Amniotic stem cell (primary cell): ENCODE measurements at places on chromosomes 5 and 9.
A peak's percentile ranks its signal among the peaks of the same experiment; 100 is the strongest.

DNA sequence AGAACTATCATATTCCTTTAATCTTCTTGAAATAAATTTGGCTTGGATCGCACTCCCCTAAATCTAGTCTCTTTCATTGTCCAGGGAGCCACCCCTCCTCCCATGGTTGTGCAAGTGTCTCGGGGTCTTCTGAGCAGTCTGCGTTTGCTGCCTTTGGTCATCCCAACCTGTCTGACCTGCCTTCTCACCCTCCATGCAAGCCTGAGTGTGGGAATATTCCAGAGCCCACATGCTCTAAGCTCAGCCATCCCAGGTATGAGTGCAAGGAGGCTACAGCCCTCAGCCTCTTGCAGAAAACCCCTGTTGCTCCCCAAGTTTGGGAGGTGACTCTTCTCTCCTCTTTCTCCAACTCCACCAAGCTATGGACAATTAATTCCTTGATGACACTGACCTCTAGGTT lies 7.7 kb upstream of the CTSL start:
- DNase-seq, result no peak

- no peak for DNase-seq
Measured at GRCh38 chr9:123438321-123438720, 82.3 kb downstream of the CRB2 start.

DNA sequence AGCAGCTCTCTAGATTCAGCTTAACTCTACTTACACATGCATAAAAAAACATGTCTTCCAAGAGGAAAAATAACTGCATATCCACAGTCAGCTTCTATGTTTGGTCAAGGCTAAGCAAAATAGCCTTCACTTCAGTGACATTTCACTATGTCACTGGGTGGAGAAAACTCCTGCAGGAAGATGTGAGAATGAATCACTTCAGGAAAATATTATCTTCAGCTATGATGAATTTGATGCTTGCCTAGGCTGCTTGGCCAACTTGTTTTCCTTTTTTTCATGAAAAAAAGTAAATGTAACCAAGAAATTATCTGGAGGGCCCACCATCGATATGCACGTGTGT lies 143.0 kb upstream of the ZNF608 start:
- DNase-seq, result no peak

DNA sequence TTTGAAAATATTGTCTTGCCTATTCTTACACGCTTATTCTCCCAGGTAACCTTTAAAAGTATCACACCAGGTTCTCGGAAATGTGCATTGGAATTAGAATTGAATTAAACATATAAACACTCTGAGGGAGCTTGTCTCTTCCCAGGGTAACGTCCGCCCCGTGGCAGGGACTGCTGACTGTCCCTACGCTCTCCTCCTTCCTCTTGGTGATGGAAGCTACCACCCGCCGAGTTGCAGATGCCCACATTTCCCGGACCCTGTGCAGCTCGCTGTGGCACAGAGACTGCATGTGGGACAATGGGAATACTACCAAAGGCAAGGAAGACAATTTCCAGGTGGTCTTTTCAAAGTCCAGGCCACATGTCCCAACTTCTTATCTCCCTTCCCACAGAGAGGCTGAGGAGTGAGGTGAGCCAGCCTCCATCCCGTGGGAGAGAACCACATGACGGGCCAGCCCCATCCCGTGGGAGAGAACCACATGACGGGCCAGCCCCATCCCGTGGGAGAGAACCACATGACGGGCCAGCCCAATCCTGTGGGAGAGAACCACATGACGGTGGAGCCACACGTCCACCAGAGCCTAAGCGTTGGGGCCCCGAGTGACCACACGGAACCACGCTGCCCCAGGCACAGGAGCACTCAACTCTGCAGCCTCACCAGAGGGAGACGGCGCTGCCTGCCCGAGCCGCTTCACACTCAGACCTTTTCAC lies 249.4 kb upstream of the IRX1 start:
- DNase-seq, result no peak

GRCh38 chr5:6699357-6699756 lies 13.9 kb upstream of the TENT4A start:
- no peak for DNase-seq

DNA sequence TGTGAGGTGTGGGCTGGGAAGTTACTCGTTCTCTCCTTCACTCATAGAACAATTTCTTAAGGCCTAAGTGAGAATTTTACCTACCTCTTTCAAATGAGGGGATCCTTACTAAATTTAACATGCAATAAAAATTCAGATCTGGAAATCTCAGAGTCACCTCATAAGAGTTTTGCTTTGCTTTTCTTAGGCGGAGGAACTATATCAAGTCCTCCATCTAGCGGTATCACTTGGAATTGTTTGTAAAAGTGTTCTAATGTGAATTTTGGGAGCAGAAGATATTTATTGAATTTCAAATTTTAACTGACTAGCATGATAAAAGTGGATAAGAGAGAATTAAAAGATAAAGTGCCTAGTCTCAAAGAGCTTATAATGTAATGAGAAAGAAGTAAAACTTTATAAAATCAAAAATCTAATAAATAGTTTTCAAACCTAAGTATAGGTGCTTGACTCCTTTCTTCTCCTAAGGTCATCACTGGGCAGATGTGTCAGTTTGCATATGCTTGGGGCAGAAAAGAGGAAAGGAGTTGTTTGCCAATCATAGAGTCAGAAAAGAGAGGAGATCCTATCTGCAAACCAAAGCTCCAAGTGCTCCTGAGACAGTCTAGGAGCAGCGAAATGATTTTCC lies 145.7 kb upstream of the DAB2 start:
- peak; percentile 46 for DNase-seq

DNA sequence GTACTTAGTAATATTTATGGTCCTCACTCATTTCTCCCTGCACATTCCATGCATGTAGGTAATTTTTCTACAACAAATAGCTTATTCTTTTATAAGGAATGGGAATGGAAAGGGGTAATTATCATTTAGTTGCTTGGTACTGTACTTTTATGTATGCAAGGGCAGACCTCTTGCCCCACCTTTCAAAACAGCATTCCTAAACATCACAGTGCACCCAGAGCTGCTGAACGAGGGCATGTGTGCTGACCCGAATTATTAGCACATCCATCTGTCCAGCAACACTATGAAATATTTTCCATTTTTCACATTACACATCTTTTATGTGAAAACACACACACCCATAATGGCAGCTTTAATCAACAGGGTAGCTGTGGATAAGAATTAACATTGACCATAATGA lies 228.6 kb upstream of the ARRDC3 start:
- no peak for DNase-seq

- DNase-seq, result no peak
Measured at GRCh38 chr9:126341902-126342301, 15.3 kb downstream of the MVB12B start.

GRCh38 chr9:135355521-135356011 lies 124.0 kb upstream of the PPP1R26 start:
- no peak for DNase-seq

GRCh38 chr9:130770679-130771442 lies 64.2 kb upstream of the ABL1 start:
- peak; percentile 5 for DNase-seq

DNA sequence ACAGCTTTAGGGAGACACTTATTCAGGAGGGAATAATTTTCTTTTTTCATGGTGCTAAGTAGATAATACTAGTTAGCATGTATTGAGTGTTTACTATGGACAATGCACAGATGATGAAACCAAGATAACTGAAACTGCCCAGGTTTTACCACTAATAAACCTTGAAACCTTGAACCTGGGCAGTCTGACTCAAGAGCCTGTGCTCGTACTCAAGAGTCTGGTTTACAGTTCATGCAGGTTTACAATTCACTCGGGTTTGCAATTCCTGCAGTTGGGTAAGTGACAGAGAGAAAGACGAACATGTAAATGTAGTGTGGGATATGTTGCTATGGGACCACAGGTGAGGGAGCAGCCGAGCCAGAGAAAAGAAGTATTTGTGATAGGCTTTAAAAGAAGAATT lies 28.2 kb downstream of the NUP214 start:
- DNase-seq, result no peak

DNA sequence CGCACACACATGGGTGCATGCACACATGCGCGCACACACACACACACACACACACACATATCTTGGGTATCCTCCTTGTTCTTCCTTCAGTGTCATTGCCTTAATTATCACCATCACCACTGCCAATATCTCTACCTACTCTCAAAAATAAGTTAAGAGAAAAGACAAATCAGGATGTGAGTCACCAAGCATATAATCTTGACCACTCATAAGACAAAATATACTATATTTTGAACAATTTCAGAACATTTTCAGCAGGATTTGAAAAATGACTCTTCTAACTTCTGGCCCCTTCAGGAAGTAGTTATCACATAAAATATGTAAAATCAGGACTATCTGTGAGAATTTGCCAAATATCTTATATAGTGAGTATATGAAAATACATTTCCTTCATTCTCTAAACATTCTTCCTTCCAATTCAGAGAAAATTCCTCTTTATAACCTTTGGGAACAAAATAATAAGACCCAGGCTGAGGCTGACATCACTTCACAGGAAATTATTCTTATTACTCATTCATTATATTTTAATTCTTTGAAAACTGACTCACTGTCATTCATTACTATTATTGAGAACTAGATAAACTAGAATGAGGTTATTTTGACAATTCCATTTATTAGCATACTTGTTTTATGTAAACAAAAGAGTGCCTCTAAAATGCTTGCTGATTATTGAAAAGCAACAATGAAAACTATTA lies 772.0 kb upstream of the ACO1 start:
- DNase-seq, result peak; percentile 24
